GM06990 (cell line): ENCODE measurements at places on chromosomes 2 and 18.

- DNase-seq, result no peak
These were observed 36.3 kb downstream of the OSGEPL1 start for GRCh38 chr2:189726271-189726670.

DNA sequence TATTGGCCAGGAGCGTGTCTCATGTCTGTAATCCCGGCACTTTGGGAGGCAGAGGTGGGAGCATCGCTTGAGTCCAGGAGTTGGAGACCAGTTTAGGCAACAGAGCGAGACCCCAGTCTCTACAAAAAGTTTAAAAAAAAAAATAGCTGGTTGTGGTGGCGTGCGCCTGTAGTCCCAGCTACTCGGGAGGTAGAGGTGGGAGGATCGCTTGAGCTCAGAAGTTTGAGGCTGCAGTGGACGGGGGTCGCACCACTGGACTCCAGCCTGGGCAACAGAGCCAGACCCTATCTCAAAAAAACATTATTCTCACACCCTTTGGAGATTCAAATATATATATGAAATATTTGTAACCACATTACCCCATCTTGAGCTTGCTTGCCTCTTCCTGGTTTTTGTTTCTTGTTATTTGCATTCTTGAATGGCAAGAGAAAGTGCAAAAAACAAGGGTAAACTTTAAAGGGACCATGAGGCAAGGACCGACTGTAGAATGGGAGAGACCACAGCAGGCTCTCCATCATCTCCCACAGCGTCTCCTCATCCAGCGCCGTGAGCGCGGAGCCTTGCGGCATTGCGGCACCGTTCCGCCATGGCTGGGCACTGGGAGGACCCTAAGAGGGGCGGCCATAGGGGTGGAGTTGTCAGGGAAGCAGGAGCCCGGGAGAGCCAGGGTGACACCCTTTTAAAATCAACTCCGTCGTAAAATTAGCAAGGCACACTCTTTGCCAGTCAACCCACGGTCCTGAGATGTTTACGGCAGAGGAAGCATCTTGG is 1.4 kb downstream of the ELP2 start:
- no peak for DNase-seq

DNA sequence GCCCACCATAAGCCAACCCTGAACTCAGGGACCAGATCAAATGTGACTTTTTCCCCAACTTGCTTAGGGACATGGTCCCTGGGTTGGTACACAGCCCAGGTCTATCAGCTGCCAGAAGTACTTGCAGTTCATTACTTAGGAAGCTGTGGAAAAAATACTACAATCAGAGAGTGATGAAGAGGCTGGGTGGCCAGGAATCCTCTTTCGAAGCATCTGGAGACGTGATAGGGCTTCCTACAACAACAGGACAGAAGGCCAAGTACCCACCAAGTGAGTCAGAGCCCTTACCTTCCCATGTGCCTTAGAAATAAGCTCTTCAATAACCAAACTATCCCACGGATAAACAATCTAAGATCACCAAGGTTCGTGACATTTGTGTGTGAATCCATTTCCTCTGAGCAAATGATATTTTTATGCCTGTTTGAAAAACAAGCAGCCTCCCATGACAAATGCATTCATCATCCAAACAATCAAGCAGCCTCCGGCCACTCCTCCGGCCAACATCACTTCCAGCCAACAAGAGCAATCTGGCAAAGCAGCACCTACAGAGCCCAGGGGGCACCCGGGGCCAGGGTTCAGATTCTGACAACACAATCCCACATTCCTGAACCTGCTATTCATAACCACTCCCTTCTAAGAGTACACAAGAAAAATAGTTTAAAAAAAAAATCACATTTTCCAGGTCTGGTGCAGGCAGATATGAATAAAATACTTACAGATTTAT is 26.4 kb downstream of the TBC1D8 start:
- no peak for DNase-seq

DNA sequence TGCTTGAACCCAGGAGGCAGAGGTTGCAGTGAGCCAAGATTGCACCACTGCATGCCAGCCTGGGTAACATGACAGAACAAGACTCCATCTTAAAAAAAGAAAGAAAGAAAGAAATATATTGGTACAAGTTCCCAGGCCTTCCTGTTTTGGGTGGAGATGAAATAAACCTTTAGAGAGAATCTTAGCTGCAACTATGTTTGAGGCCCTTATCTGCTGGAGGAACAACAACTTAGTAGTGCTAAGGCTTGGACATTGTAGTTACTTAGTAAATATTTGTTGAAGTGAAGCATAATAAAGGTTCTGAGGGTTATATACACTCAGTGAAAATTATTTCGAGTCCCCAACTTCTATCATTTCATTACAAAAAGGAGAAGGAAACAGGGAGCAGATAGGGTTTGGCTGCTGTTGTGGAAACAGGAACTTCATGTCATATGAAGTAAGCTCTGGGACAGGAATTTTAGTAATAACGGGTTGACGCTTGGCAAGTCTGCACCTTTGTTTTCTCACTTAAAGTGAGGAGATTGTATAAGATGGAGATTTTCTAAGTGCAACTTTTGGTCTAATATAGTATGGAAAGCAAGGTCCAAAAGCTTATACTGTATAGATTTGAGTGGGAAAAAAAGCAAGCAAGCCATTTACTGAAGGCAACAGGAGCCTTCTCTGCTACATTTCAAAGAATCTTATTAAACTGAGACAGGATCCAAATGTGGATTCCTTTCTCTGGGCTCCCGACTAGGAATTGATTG is 40.0 kb upstream of the AGPS start:
- no peak for DNase-seq

DNA sequence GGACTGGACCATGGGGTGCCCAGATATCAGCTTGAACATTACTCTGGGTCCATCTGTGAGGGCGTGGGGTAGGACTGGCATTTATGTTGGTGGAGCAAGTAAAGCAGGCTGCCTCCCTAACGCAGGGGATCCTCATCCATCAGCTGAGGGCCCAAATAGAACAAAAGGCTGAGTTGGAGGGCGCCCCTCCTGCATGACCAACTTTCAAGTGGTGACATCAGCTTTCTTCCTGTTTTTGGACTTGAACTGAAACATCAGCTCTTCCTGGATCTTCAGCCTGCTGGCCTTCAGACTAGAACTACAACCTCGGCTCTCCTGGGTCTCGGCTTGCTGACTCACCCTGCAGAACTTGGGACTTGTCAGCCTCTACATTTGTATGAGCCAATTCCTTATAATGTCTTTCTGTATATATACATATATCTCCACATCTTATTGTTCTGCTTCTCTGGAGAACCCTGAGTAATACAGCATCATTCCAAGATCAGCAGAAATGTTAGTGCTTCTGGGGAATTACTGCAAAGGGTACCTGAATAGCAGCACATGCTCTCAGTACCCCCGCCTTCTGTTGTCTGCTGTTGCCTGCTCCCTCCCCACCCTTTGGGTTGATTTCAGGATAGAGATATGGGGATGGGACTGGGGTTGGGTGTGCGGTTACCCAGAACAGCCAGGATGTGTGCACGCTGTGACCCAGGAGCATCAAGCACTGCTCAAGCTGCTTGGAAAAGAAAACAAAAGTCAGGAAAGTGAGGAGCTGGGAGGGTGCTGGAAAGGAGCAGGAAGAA is 20.0 kb downstream of the TMEM127 start:
- no peak for DNase-seq

DNA sequence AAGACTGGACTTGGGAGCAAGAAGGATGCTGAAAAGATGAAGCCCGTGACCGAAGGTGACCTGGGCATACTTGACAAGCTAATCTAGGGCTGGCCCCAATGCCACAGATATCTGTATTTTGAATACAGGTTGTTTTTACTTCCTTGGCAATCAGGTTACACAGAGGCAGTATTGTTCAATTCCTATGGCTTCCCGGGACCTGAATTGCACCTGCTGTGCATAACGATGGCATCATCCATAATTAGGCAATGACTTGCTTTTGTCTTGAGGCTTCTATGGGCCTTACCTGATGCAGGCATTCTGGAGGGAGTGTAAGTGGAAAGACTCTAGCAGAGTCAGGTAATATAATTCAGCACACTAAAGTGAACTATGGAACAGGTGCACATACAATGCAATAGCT is 60.6 kb upstream of the CUL3 start:
- DNase-seq, result no peak
